ENCODE measurements at places on chromosomes 13 and 19.

GRCh38 chr19:38715555-38715954 is 28.7 kb downstream of the CAPN12 start:
- no peak for DNase-seq

GRCh38 chr13:27130979-27131623 is 40.5 kb downstream of the USP12 start:
- peak; percentile 67 for DNase-seq

DNA sequence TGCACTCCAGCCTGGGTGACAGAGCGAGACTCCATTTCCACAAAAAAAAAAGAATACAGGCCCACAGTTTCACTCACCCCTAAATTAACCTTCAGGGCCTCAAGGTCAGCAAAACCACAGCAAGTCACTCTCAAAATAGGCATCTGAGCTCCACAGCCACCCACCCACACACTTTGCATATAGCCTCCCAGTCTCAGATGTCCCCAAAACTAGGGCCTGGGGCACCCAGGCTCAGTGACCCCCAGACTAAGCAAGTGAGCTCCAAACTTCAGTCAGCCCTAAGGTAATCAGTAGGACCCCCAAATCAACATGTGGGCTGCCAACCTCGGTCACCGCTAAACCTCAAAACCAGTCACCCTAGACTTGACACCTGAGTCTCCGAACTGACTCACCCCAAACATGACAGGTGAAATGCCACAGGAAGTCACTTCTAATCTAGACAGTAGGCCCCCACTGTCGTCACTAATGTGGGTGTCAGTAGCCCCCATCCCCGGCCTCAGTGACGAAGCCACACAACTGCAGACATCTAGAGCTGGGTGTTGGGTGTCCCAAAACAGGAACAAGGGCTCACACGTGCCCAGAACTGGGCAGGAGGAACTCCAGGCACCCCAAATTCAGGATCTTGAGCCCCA is 13.9 kb downstream of the RABAC1 start:
- peak; percentile 90 for DNase-seq

- no peak for DNase-seq
Observed at GRCh38 chr13:73704587-73704986, 429.6 kb downstream of the KLF12 start.

- DNase-seq: peak; percentile 96
Observed at GRCh38 chr19:13151605-13152355, 1.6 kb downstream of the IER2 start.

DNA sequence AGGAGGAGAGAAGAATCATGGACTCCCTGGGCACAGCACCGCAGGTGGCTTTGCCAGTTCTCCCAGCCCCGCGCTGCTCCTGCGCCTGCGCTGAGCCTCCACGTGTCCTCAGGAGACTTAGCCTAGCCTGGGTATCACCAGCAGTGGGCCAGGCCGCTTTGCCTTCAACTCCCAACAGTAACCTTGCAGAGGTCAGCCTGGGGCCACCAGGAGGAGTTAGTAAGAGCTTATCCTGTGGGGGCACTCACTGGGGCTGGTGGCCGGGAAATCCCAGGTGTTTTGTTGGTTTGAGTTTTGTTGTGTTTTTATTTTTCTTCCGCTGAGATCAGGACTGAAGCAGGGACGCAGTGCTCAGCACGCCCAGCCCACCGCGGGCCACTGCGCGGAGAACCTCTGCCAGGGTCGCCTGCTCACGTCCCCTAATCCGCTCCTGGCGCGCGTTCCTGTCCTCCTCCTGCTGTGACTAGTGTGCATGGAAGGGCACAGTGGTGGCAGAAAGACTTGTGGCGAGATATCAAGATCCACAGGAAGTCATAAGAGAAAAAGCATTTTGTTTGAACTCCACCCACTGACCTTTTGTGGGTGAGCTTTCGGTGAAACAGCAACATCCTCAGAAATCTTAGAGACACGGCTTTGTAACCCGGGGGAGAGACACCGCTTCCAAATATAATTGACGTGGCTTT is 207.4 kb upstream of the RFC3 start:
- DNase-seq: peak; percentile 37

GRCh38 chr13:35765366-35765765 is 288.9 kb upstream of the MAB21L1 start:
- no peak for DNase-seq

DNA sequence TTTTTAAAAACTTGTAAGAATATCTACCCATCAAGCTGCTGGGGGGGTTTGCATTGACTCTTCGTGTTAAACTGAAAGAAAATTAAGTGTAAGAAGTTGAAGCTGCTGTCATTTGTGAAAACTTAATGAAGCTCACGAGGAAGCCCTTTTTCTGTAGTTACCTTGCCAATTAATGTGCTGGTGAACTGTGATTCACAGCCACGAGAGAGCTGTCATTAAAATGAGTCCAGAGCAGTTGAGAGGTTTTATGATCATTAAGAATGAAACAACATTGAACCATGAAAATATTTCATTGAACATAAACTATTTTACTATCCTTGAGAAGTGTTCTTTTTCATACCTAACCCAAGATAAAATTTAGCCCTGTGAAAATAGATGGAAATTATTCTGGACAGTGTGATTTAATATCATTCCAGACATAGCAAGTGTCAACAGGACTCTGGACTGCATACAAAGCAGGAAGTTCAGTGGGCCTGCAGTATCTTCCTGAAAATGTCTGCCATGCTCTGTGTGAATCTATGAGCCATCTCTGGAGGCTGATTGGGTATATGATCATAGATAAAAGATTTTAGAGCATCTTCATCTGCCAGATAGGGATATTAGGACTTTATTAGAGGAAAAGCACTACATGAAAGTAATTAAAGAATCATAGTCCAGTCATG is 53.8 kb downstream of the DPY19L3 start:
- DNase-seq: no peak

DNA sequence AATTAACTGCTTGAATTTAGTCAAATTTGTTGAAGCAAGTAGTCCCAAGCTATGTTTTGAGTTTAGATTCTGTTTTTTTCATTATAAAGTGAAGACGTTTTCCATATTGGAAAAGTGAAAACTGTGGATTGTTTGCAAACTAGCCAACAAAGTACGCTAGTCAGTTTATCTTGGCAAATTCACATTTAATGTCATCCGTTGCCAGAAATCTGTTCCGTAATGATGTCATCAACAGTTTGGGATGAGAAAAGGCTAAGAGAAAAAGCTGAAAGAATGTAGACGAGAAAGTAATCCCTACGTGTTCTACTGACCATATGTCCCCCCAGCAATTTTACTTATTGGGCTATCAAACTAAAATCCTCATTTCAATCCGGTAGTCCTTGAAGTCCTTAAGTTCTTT is 419.6 kb downstream of the GPC6 start:
- no peak for DNase-seq

DNA sequence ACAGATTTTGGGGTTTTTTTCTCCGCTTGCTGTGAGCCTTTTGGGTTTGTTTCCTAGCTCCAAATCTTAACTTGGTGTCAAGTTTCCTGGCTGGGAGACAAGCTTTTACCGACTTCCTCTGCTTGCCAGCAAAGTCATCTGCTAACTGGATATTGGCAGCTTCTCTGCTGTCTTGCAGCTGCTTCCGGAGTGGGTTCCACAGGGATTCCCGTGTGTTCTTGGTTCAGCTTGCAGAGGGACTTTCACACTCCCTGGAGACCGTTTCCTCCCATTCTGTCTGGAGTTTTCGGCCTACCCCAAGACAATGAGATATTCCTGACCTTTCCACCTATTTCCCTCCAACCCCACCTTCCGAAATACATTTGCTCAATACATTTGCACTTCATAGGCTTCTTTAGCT is 2.2 kb upstream of the COLGALT1 start:
- DNase-seq: no peak

DNA sequence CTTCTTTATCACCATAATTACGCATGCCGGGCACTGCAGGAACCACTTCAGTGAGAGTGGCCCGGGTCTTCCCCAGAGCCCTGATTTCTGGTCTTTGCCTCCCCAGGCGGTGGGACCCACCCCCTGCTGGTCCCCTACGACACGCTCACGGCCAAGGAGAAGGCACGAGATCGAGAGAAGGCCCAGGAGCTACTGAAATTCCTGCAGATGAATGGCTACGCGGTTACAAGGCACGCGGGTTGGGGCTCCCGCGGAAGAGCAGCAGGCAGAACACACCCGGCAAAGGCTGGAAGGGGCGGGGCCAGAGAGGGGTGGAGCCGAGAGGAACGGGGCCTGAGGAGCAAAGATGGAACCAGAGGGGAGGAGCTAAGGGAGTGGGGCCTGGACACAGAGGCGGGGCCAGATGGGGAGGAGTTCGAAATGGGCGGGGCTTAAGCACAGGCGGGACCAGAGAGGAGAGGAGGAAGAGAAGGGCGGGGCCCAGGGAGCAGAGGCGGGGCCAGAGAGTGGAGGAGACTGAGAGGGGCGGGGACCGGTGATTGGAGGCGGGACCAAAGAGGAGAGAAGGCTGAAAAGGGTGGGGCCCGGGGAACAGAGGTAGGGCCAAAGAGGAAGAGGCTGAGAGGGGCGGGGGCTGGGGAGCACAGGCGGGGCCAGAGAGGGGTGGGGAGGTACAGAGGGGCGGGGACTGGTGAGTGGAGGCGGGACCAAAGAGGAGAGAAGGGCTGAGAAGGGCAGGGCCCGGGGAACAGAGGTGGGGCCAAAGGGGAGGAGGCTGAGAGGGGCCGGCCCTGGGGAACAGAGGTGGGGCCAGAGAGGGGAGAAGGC is 73.4 kb downstream of the RYR1 start:
- peak; percentile 88 for DNase-seq

Measured in activated naive CD8-positive, alpha-beta T cell treated with anti-CD3 and anti-CD28 coated beads, Interleukin-2, amount 50 U/mL, for 24 hours (primary cell).